Stimulated activated CD4-positive, alpha-beta T cell treated with anti-CD3 and anti-CD28 coated beads, Interleukin-12 subunit alpha, Interleukin-12 subunit beta, amount 100 ng/mL, for 4 hours (primary cell): ENCODE measurements at places on chromosomes 2 and 18.

- DNase-seq = no peak
Observed at GRCh38 chr2:140506606-140507005, 1624.2 kb downstream of the LRP1B start.

GRCh38 chr18:76441668-76442412, 53.2 kb downstream of the ZNF516 start:
- no peak for DNase-seq

- no peak for DNase-seq
Observed at GRCh38 chr2:26654061-26654340, 12.8 kb upstream of the CIB4 start.

- DNase-seq = no peak
Observed at GRCh38 chr2:85255813-85256594, 71.8 kb downstream of the TGOLN2 start.

GRCh38 chr2:16050908-16051489, 110.6 kb downstream of the MYCN start:
- no peak for DNase-seq

GRCh38 chr18:79400591-79401381, 5.1 kb downstream of the NFATC1 start:
- peak; percentile 66 for DNase-seq

- DNase-seq = no peak
Observed at GRCh38 chr2:150538651-150539201, 51.3 kb upstream of the RND3 start.

DNA sequence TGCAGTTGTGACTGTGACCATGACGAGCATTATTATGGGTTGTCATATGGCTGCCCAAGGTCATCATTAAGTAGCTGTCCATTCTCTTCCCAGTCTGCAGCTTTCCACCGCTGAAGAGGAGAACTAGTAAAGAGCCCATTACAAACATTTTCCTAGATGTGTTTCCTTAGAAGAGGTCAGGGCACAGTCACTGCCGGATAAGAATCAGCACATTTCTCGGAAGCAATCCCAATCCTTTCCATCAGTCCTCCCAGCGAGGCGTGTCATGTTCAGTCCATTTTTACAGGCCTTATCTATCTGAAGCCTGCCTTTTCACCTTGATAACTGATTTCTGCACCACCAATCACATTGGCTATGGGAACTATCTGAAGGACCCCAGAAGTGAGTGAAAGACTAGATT, 319.9 kb upstream of the SLC14A2 start:
- DNase-seq = no peak

DNA sequence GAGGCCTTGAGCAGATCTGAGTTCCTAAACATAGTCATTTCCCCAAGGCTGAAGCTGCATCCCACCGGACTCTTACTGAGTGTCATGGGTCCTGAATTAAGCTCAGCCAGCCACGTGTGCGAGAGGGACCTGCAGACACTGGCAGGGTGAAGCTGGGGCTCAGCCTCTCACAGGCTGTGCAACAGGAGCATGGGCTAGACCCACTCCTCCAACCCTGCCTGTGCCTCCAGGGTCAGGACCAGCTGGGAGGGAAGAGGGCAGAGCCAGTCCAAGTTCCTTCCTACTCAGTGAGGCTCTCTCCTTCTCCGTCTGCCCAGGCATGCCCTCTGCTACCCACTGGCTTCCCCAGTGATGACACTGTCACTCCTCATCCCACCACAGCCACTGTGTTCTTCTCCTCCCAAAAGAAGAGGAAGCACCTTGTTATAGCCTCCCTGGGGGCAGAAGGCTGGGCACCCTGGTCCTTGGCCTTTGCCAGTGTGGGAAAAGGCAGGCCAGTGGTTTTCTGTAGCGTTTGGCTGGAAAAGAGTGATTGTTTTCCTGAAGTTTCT, 78.9 kb downstream of the KCNF1 start:
- DNase-seq = no peak

DNA sequence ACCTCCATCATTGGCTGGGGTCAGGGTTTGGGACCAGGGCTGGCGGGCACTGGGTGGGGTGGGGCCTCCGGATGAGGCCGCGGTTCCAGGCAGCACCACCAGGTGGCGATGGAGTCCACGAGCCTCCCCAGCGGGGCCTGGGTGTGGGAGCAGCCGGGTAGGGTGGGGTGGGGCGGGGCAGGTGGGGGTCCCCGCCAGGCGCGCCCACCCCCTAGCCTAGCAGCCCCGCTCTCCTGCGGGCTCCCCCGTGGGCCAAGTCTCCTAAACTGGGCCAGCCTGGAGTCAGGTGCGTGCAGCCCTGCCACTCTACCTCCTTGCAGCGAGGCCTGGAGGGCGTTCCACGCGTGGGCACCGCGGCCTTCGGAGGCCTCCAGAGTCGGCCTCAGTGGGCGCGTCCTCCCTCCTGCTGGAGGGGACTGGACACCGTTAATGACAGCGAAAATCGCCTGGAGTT, 187.5 kb downstream of the TWIST2 start:
- peak; percentile 67 for DNase-seq

- DNase-seq = no peak
Observed at GRCh38 chr2:126792186-126792585, 106.5 kb upstream of the TEX51 start.

GRCh38 chr18:57287766-57288165, 64.6 kb upstream of the ST8SIA3 start:
- DNase-seq = no peak

DNA sequence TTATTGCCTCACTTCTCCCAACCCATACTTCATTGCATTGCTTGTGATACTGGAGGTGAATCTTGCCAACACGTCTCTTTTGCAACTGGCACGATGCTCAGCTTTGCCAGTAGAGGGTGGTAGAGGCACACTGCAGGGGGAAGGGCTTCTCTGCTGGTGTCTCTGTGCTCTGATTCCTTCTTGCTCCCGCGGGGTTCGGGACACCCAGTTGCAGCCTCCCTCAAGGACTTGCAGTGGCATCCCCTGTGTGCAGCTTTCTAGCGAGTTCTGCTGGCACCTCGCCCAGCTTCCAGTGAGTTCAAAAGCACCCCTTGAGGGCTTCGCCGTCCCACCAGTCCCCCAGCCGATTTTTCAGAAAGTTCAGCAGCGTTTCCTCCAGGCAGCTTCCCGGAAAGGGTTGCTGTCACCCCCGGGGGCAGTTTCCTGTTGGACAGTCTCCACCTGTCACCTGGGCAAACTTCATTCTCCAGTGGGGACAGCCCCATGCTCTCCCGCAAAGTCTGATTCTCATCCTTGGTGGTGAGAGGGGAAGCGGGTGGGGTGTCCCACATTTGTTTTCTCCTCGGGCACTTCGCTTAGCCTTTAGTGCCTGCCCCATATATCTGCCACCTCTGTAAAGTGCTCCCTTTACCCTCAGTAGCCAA, 35.4 kb upstream of the EN1 start:
- DNase-seq = peak; percentile 55
